ENCODE measurements at places on chromosomes 12 and 14.

GRCh38 chr12:51626629-51627028, 35.6 kb downstream of the SCN8A start:
- DNase-seq, result no peak

- DNase-seq, result peak; percentile 45
Measured at GRCh38 chr12:77724367-77724957, 106.2 kb upstream of the NAV3 start.

- DNase-seq, result peak; percentile 67
Measured at GRCh38 chr12:80187660-80188090, 88.3 kb downstream of the OTOGL start.

- peak; percentile 55 for DNase-seq
Measured at GRCh38 chr12:25001311-25001710, 52.4 kb upstream of the BCAT1 start.

- peak; percentile 6 for DNase-seq
Measured at GRCh38 chr14:104137297-104138097, 890 bp upstream of the KIF26A start.

DNA sequence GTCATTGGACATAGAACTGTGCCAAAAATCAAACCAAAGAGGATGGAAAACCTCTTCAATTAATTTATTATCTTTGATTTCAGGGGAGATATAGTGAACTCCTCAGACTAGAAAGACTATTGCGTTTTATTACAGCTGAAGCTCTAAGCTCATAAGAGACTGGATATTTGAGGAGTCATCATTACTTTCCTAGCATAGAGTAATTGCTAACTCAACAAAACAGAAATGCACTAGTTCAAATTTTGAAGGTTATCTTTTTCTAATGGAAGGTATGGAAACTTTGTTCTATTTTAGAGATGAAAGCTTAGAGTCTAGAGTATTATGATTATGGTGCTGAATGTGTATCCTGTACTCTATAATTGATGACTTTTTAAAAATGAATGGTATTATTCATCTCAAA, 5.3 kb upstream of the BEST3 start:
- no peak for DNase-seq

DNA sequence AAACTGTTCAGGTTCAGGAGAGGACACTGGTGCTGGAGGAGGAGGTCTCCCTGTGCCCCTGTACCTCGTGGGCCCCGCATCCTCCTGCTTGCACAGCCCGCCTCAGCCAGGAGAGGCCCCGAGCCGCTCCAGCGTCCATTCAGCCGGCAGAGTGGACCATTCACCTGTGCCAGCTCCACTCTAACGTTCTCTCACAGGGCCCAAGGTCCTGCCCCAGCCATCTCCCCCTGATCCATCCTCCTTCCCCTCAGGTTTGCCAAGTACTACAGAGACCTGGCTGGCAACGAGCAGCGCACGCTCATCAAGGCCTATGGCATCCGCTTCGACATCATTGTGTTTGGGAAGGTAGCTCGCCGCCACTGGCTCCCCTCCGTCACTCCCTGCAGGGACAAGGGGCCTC, 22.2 kb downstream of the P2RX4 start:
- DNase-seq, result no peak

- no peak for DNase-seq
Measured at GRCh38 chr12:61267474-61267873, 992.7 kb upstream of the USP15 start.

DNA sequence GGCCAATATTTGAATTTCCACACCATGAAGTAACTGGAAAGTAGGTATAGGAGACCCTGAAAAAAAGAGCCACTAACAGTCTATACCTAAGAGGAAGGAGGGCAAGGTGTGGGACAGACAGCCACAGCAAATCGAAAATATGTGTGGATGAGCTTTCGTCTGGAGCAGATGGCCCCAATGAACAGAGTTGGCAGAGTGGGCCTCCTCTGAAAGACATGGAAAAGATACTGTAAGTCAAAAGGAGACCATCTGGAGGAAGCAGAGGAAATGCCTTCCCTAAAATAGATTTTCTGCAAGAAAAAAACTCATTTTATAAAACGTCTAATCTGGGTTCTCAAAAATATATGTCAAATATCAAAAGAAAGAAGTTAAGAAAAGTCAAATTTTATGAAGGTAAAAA, 157.2 kb upstream of the PRKD1 start:
- DNase-seq, result no peak

DNA sequence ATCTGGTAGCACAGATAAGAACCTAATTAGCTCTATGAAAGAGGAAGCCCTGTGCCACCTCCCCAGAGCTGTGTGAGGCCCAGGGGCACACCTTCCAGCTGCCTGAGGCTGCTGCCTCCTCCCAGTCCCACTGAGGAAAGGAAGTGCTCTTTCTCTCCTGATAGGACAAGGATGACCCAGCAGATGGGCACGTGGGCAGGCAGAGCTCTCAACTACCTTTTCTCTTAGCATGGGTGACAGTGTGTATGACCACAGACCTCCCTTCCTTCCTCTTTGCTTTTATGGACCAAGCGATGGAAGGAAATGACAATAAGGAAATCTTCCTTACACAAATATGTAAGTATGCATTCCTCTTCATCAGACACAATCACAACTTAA, 127.6 kb upstream of the AMIGO2 start:
- no peak for DNase-seq

- peak; percentile 87 for DNase-seq
Measured at GRCh38 chr12:108821407-108822397, 35.7 kb downstream of the SSH1 start.

DNA sequence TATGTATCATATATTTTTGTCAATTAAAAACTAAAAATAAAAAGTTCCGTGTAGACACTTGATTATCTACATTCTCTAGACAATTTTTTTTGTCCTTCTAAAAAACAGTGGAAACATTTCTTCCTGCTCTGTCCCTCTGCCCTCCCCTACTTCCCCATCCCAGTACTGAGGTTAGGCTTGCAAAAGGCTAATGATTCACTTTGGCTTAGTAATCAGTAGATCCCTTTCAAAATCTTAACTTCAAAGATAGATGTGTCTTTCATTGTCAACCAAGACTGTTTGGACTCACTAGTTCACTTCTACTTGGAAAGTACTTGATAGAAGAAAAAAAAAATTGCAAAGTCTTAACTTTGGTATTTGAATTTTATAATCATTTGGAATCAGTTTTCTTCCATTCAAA, 3.8 kb downstream of the SETD3 start:
- peak; percentile 11 for DNase-seq

DNA sequence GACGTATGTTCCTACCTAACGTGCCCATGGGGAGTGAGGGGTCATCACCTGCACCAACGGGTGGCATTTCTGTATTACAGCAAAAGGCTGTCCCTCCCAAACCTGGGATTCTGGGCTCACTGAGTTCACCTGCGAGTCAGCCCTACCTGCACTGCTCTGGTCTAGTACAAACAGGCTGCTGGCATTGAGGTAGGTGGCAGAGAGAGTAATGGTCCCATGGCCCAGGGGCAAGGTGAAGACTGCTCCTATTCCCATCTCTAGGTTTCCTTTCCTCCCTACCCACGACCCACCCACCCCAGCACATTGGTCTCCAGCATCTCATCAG, 421 bp downstream of the SUOX start:
- DNase-seq, result no peak

- DNase-seq, result no peak
Measured at GRCh38 chr12:122852336-122853275, 17.3 kb downstream of the HIP1R start.

- DNase-seq, result no peak
Measured at GRCh38 chr14:52051251-52051650, 17.6 kb downstream of the NID2 start.

GRCh38 chr12:109626378-109627115, 53.0 kb downstream of the MVK start:
- DNase-seq, result no peak

- DNase-seq, result peak; percentile 79
Measured at GRCh38 chr12:26701604-26702215, 131.3 kb downstream of the ITPR2 start.

DNA sequence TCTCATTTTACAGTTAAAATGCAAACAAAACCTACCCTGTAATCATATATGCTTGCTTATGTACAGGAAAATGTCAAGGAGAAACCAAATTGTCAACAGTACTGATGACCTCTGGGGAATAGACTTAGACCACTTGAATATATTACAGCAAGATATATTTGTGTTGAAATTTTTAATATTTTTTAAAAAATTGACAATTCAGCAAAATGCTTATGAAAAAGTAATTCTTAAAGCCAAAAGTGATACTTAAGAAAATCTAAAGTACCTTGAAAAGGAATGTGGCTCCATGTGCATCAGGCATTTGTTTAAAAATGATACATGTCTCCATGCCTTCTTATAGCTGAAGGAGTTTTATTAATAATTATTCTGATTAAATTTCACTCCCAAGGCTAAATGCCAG, 49.2 kb downstream of the PTPN21 start:
- DNase-seq, result no peak

DNA sequence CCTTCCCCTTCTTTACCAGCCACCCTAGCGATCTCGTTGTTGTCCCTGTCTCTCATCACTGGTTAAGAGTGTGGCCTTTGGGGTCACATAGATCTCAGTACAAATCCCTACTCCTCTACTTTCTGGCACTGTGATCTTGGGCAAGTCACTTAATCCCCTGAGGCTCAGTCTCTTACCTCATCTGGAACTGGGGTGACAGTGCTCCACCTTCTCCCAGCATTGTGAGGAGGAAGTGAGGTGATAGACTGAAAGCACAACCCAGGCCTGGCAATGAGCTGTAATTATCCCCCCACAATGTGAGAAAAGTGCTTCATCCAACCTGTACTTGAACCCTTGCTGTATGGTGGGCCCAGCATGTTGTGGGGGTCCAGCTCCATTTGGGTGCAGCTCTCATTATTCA, 48.0 kb downstream of the IRAK3 start:
- DNase-seq, result no peak

DNA sequence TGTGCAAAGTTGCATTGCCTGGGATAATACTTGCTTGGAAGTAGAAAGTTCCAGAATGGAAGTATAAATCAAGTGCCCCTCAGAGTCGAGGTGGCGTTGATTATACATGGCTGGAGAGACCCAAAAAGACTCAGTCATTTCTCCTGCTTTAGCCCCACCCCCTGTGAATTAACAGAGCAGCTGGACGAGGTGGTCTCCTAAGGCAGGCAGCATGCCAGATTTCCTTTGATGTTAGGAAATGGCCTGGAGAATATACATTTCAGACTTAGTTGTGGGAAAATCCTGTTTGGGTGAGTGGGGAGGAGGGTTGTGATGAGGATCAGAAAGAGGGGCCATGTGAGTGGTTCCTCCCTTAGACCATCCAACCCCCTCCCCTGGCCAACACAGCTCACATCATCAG, 406.1 kb upstream of the TMPO start:
- no peak for DNase-seq

GRCh38 chr12:27332714-27333402, at the start of gene BMAL2:
TSS of gene BMAL2 (plus strand) at chr12:27332836. CDS start at chr12:27333073, 237 bp downstream.
- peak; percentile 60 for DNase-seq

Data from fibroblast of lung (primary cell).